NCI-H2081 (cell line): ENCODE measurements at places on chromosomes 1 and 21.

DNA sequence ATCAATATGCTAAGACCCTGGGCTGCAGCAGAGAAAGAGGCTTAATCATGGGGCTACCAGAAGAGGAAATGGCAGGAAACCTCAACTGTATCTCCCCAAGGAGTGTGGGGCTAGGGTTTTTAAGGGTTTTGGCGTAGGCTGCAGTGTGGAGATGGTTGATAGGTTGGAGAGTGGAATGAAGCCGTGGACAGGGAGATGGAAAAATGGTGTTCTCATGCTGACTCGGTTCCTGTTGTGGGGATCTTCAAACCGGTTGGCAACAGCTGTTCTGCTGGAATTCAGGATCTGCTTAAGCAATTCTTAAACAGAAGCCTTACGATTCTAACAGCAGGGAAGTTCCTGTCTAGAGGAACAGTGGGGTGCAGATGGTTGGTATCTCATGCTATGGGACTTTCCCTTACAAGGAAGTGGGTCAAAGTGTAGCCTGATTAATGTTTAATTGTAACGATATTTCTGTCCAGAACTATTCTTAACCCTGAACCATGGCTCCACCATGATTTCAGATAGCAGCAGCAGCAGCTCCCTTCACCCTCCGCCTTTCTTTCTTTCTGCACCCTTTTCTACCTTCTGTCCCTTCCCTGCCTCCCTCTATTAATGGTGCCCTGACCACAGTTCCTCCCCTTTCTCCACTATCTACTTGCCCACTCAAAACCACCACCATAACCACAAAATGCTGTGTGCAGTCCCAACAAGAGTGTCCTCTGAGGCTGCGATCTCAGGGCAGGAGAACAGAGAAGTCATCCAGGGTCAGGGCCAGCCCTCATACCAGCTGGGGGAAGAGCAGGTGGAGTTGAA lies 30.8 kb downstream of the RSPH1 start:
- no peak for DNase-seq

GRCh38 chr1:12714710-12715475 lies 1.0 kb upstream of the AADACL3 start:
- DNase-seq, result no peak

DNA sequence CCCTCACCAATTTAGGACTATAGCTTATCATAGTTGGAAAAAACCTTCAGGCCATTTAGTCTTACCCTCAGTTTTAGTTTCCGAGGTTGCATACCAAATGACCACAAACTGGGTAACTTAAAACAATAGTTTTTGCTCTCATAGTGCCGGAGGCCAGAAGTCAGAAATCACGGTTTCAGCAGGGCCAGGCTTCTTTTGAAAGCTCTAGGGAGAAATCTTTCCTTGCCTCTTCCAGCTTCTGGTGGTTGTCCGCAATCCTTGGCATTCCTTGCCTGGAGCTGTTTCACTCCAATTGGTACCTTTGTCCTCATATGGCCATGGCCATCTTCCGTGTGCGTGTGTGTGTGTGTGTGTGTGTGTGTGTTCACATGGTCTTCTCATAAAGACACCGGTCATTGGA lies 12.4 kb upstream of the PLXNA2 start:
- no peak for DNase-seq

GRCh38 chr1:47572731-47573430 lies 135.0 kb downstream of the FOXD2 start:
- no peak for DNase-seq

- no peak for DNase-seq
These were observed 12.8 kb downstream of the TRAPPC10 start for GRCh38 chr21:44024887-44025353.

- no peak for DNase-seq
These were observed 24.0 kb downstream of the EXOC8 start for GRCh38 chr1:231313661-231314060.

DNA sequence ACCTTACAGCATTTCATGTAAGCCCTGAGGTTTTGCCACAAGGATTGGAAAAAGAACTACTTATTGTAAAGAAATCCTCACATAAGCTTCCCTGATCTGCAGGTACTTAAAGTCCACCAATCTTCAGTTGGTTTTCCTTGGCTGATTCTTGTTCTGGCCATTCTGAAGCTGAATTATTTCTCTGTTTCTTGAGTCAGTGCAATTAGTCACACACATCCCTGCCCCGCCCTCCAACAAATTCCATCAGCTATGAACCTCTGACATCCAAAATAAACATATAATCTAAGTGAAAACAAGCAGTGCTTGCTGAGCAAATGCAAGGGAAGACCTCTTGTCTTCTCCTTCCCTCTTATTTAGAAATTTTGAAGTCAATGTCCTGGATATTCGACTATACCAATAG lies 8.2 kb upstream of the FNDC7 start:
- DNase-seq, result no peak

DNA sequence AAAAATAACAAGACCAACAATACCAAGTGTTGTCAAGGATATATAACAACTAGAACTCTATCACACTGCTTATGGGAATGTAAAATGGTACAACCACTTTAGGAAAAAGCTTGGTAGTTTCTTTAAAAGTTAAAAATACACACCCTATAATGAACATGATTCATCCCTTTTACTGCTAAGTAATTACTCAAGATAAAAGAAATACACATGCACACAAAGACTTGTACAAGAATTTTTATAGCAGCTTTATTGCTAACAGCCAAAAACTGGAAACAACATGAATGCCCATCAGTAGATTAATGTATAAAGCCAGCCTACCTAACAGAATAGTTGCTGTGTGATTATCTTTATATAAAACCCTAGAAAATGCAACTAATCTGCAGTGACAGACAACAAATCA lies 10.5 kb upstream of the ZNF644 start:
- DNase-seq, result no peak

- no peak for DNase-seq
These were observed 132.7 kb downstream of the DMRTB1 start for GRCh38 chr1:53591924-53592323.

GRCh38 chr1:110266834-110267233 lies 56.7 kb downstream of the KCNC4 start:
- no peak for DNase-seq

DNA sequence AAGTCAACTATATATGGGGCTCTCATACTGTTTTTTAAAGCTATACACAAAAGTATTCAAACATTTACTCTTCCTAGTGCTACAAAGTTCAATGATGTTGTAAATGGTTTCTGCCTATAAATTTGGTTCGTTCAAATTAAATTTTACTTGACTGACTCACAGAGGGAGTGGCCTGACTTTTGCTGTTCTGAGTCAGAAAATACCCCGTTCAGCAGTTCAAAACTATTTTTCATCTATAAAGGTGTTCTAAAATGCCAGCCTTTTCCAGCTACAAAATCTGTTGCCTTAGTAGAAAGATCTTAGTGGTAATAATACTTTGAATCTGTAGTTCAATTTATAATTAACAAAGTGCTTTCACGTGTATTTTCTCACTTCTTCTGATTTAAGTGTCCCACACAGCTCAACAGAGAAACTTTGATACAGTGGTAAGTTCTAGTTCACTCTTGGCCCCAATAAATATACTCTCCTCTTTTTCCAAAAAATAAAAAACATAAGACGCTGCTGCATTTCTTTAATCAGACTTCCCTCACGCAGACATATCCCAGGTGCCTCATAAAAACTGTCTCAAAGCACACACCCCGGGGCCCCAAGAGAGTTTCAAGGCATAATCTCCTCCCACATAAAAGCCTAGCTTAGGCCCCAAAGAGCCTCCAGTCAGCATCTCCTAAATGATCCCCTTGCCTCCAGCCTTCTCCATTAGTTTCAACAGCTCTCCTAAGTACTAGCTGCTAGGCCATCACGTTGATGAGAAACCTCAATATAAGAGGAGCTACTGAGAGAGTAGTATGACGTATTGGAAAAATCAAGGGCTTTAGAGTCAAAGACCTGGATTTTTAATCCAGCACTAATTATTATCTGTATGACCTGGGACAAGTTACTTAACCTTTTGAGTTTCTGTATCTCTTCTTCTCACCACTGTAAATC lies 3.2 kb downstream of the PTP4A2 start:
- no peak for DNase-seq

- DNase-seq, result no peak
These were observed 243.0 kb upstream of the RUNX1 start for GRCh38 chr21:35291973-35292627.

GRCh38 chr21:44962403-44962966 lies 22.7 kb downstream of the SLX9 start:
- no peak for DNase-seq

- no peak for DNase-seq
These were observed 12.0 kb downstream of the RWDD2B start for GRCh38 chr21:29007135-29007534.

DNA sequence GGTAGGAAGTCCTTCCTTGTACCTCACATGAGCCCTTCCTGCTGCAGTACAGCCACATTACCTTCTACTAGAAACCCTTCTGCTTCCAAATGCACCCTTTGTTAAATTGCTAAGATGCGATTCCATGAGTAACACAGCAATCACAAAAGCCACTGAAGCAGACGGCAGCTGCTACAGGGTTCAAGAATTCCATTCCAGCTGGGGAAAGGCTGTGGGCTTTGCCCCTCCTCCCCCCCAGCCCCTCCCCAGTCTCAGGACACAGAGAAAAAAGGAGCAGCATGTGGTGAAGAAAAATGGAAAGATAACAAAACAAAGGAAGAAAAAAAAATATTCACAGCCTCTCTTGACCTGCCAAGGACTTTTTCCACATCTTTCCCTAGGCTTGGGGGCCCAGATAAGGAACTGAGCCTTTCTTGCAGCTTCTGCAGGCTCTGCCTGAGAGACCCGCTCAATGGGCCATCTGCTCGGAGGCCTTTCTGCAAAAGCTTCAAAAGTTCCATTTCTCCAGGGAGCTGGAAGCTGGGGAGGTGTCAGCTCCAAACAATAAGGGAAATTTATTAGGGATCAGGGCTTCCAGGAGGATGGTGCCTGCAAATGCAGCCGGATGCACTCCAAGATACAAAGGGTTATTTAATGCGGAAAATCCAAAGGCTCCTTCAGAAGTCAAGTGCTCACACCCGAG lies 72.1 kb downstream of the SYT2 start:
- no peak for DNase-seq

DNA sequence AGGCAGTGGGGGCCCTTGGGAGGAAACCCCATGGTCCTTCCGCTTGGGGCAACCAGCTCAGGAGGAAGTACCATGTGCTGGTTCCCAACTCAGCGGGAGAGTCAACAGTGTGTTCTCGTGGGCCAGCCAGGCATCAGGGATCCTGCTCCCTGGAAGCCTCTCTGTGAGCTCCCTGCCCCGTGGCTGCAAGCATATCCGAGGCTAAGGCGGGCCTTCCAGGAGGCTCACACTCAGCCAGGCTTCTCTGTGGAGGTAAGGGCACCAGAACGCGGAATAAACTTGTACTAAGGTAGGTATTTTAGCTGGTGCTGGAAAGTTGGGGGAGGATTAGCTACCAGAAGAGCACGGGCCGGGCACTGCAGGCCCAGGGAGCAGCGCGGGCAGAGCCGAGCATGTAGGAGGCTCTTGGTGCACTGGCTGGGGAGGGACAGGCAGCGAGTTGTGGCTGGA lies 74.7 kb upstream of the POU3F1 start:
- no peak for DNase-seq

- no peak for DNase-seq
These were observed 177.7 kb upstream of the EDN2 start for GRCh38 chr1:41662061-41662764.

- peak; percentile 71 for DNase-seq
These were observed 92.0 kb upstream of the HAO2 start for GRCh38 chr1:119276558-119276957.

DNA sequence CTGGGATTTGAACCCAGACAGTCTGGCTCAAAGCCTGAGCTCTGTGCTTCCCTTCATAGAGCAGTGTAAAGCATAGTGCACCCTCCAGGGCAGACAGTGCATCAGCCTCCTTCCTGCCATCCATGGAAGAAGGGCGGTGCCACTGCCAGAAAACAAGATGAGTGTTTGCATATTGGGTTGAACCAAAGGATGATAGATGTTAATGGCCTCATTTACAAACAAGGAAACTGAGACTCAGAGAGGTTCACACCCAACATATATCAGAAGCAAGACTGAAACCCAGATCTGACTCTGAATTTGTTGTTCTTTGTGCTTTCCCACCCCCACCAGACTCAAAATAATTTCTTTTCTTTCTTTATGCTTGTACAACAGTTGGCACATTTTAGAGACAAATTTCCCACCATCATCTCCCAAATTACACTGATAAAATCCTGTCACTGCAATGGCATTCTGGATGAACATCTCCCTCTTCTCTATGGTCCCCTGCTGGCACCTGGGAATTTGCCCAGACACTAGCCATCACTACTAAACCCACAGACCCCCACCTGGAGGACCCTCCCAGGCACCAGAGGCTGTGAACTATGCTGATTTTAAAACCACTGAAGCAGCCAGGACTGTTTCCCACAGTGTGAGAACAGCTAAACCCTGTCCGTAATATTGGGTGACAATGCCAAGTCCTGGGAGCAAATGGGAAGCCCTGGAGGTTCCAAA lies 45.4 kb upstream of the MPZL1 start:
- no peak for DNase-seq

DNA sequence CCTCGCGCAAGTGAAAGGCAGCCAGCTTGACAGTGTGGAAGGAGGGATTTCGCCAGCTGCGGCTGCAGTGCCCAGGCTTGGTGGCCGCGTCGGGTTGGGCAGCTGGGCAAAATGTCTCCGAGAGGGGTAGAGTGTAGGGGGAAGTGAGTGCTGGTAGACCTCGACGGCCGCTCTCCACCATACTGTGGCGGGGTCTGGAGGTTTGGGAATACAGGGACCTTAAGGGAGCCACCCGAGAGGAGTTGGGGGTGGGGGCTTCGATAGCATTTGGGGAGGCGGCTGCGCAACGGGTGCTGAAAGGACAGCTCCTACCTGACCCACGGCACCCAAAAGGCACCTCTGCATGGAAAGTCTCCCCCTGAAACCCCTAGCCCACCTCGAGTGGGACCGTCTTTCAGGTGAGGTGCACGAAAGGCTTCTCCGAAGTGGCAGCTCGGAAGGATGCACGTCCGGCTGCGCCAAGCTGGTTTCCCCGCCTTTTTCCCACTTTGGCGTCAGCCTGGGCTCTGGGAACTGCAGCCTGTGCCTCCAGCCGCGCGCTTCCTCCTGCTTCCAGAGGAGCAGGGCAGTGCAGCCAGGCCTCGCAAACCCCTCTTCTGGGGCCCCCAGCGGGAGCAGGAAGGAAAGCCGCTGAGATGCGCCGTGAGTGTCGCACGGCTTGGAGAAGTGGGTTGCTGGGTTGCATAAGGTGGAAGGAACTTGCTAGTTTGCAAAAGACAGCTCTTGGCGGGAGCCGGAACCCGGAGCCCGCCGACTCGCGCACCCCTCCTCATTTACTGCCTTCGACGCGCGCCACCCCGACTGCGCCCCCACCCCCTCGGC lies 531 bp upstream of the HMGN2 start:
- peak; percentile 61 for DNase-seq
